A549 treated with CORT108297 at 1 μM for 4 hours (cell line): ENCODE measurements at places on chromosomes 6 and 20. TPM values are rescaled to one million over a fixed set of nuclear protein-coding genes. Genes with fewer than 3 reads are reported as not detected.

The PACRG gene
- 0.12 TPM in 1 of 5 replicates, not detected in the others for total RNA-seq

The CGA gene
- 0.09 to 0.22 TPM (median 0.20 TPM) in 4 of 5 replicates, not detected in the other for total RNA-seq

The CFAP61 gene
- total RNA-seq: 0.33 to 0.73 TPM (median 0.47 TPM) in 5 replicates

The RIPPLY2 gene
- total RNA-seq: 0.17 to 0.65 TPM (median 0.50 TPM) in 5 replicates

The RSPO4 gene
- total RNA-seq: not detected in 5 replicates

The PHACTR1 gene
- 0.04 to 0.08 TPM in 2 of 5 replicates, not detected in the others for total RNA-seq

The JPH2 gene
- total RNA-seq: 1.1 to 1.8 TPM (median 1.5 TPM) in 5 replicates

The DEFB112 gene
- not detected in 5 replicates for total RNA-seq

The LST1 gene
- total RNA-seq: 0.46 to 0.73 TPM in 2 of 5 replicates, not detected in the others
